GM23338 (cell line): ENCODE measurements at places on chromosomes 12 and 14.

DNA sequence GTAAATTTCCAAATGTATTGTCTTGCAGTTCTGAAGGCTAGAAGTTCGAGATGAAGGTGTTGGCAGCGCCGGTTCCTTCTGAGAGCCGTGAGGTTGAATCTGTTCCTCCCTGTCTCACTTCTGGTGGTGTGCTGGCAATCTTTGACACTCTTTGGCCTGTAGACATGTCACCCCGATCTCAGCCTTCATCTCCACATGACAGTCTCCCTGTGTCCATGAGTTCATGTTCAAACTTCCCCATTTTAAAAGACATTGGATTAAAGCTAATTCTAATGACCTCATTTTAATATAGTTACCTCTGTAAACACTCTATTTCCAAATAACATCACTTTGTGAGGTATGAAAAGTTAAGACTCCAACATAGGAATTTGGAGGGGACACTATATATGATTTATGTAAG is 4.1 kb upstream of the RBM19 start:
- H3K27me3 ChIP-seq = no peaks in the 10 kb centered on the region
- no peak overlapping the region for H3K4me3 ChIP-seq
- H3K27ac ChIP-seq = no peak overlapping the region
- DNase-seq = no peak
- no peaks in the 10 kb centered on the region for H3K36me3 ChIP-seq
- peaks cover 12% of the 10 kb centered on the region for H3K4me1 ChIP-seq

GRCh38 chr12:14968478-14968877 is 4.4 kb upstream of the PDE6H start:
- no peaks in the 10 kb centered on the region for H3K4me1 ChIP-seq
- H3K36me3 ChIP-seq = no peaks in the 10 kb centered on the region
- H3K4me3 ChIP-seq = no peak overlapping the region
- no peak for DNase-seq

DNA sequence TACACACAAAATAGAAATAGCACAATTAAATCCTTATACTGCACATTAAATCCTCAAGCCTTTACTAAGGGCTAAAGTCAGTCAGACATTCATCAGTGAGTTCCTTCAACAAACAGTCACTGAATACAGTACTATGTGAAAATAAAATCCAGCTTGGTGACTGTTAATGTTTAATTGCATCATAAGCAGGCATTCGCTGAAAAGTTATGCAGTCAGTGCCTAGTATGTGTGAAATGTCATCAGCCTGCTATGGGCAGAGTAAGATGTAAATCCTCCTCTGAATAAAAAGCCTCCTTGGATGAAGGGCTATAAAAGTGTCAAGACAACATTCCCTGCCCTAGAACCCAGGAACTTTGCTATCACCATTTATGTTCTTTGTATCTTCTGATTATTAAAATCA is 116.4 kb downstream of the PRICKLE1 start:
- H3K27ac ChIP-seq = no peak overlapping the region
- H3K4me1 ChIP-seq = peaks cover 52% of the 10 kb centered on the region
- H3K36me3 ChIP-seq = peaks cover 16% of the 10 kb centered on the region; the same call in 1 of the 2 replicates
- DNase-seq = no peak
- H3K27me3 ChIP-seq = no peaks in the 10 kb centered on the region

DNA sequence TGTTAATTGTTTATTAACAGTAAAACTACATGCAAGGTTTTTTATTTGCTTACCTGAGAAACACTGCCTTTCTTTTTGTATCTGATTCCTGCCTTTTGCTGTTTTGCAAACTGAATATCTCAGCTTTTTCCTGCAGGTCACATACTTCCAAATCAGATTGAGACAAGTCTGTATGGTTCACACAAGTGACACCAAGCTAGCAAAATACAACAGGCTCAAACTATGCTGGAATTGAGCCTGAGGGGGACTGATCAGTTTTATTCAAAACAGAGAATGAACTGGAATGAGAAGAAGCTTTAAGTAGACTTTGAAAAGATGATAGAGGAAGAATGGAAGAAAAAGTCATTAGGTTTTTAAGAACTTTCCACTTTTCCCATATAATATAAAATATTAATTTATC is 12.2 kb upstream of the CDK17 start:
- no peaks in the 10 kb centered on the region for H3K36me3 ChIP-seq
- H3K4me1 ChIP-seq = no peaks in the 10 kb centered on the region
- no peak overlapping the region for H3K4me3 ChIP-seq

GRCh38 chr14:66477567-66477966 is 8.6 kb upstream of the CCDC196 start:
- no peaks in the 10 kb centered on the region for H3K4me1 ChIP-seq
- no peak overlapping the region for H3K4me3 ChIP-seq
- H3K27me3 ChIP-seq = no peaks in the 10 kb centered on the region

GRCh38 chr14:85409481-85410210 is 120.3 kb upstream of the FLRT2 start:
- no peak overlapping the region for H3K4me3 ChIP-seq
- H3K27ac ChIP-seq = no peak overlapping the region
- DNase-seq = no peak
- H3K36me3 ChIP-seq = no peaks in the 10 kb centered on the region

GRCh38 chr14:22024137-22024536 is 350.5 kb upstream of the OR4E1 start:
- no peak for DNase-seq
- H3K4me1 ChIP-seq = no peaks in the 10 kb centered on the region
- no peaks in the 10 kb centered on the region for H3K27me3 ChIP-seq
- H3K27ac ChIP-seq = no peak overlapping the region
- no peak overlapping the region for H3K4me3 ChIP-seq

GRCh38 chr12:46933947-46934346 is 108.2 kb upstream of the SLC38A4 start:
- no peak overlapping the region for H3K4me3 ChIP-seq
- DNase-seq = peak; percentile 59
- H3K27me3 ChIP-seq = no peaks in the 10 kb centered on the region
- H3K27ac ChIP-seq = no peak overlapping the region
- no peaks in the 10 kb centered on the region for H3K4me1 ChIP-seq

DNA sequence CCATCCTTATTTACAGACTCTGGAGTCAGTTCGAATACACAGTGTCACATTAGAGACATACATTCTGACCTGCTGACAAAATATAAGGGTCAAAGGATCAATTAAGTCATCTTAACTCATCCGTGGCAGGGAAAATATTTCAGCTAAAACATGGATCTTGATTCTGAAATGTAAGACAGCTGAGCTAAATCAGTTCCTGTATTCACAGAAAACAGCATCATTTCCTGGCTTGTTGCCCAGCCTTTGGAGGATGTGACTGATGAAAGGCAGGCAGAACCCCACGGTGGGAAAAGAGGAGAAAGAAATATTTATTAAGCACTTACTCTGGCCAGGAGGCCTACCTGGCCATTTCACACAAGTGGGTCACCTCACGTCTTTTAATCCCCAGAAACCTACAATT is 101.9 kb downstream of the GAS2L3 start:
- no peaks in the 10 kb centered on the region for H3K36me3 ChIP-seq
- no peak for DNase-seq
- H3K27ac ChIP-seq = no peak overlapping the region
- H3K4me3 ChIP-seq = no peak overlapping the region
- no peaks in the 10 kb centered on the region for H3K4me1 ChIP-seq
- no peaks in the 10 kb centered on the region for H3K27me3 ChIP-seq

DNA sequence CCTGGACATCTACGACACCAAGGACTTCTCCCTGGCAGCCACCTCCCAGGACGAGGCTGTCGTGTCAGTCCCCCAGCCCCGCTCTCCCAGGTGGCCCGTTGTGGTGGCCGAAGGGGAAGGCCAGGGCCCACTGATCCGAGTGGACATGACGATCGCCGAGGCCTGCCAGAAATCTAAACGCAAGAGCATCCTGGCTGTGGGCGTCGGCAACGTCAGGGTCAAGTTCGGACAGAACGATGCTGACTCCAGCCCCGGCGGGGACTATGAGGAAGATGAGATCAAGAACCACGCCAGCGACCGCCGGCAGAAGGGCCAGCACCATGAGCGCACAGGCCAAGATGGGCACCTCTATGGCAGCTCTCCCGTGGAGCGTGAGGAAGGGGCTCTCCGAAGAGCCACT is 118.6 kb downstream of the SLC15A4 start:
- H3K4me1 ChIP-seq = no peaks in the 10 kb centered on the region
- no peaks in the 10 kb centered on the region for H3K36me3 ChIP-seq
- no peaks in the 10 kb centered on the region for H3K27me3 ChIP-seq
- DNase-seq = no peak

DNA sequence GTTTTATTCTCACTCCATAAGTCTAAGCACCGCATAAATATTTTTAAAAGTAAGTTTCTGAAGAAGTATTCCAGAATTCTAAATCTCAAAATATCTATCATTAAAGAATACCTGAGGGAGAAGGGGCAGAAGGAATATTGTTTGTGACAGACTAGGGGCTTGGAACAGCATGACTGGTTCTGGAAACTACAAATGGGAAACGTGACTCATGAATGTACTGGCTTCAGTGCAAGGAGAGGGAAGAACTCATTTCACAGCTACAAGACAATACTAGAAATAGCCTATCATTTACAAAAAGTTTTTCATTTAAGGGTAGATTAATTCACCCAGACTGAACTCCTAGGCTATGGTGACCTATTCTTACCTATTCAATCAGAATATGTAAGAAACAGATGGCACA is 121.3 kb downstream of the SLC25A21 start:
- H3K27ac ChIP-seq = no peak overlapping the region
- peaks cover 4% of the 10 kb centered on the region; the same call in 1 of the 2 replicates for H3K4me1 ChIP-seq
- no peaks in the 10 kb centered on the region for H3K27me3 ChIP-seq
- no peak overlapping the region for H3K4me3 ChIP-seq
- no peaks in the 10 kb centered on the region for H3K36me3 ChIP-seq

- H3K27me3 ChIP-seq = no peaks in the 10 kb centered on the region
- H3K4me1 ChIP-seq = peaks cover 15% of the 10 kb centered on the region
- H3K36me3 ChIP-seq = no peaks in the 10 kb centered on the region
- no peak overlapping the region for H3K27ac ChIP-seq
Observed at GRCh38 chr14:68333262-68333661, 459.6 kb downstream of the ZFP36L1 start.

- no peaks in the 10 kb centered on the region for H3K27me3 ChIP-seq
- H3K27ac ChIP-seq = no peak overlapping the region
- no peaks in the 10 kb centered on the region for H3K36me3 ChIP-seq
- H3K4me1 ChIP-seq = no peaks in the 10 kb centered on the region
Observed at GRCh38 chr12:124707316-124707715, 139.9 kb upstream of the NCOR2 start.

- no peaks in the 10 kb centered on the region for H3K36me3 ChIP-seq
- H3K4me1 ChIP-seq = no peaks in the 10 kb centered on the region
- no peak overlapping the region for H3K4me3 ChIP-seq
- H3K27ac ChIP-seq = no peak overlapping the region
- peak; percentile 62 for DNase-seq
Observed at GRCh38 chr14:61644834-61645233, 50.5 kb upstream of the HIF1A start.

DNA sequence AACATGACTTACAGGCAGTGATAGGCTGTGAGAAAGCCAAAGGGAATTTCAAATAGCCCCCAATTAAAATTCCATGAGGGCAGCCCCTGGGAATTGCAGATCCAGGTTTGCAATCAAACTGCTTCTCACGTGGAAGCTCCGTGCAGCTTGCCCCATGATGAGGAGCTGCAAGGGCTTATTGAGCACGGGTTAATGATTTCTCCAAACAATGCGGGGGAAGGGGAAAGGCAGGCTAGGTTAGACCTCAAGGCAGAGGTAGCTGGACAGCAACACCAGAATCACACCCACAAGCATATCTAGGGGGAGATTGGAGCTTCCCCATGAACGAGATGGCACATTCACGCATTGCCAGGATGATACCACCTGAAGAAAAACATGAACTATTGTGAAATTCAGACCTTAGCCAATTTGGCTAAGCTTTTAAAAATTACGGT is 5.0 kb upstream of the DUSP6 start:
- peaks cover 52% of the 10 kb centered on the region for H3K4me1 ChIP-seq
- peak overlapping the region; percentile 10; the same call in 1 of the 2 replicates for H3K4me3 ChIP-seq
- peaks cover 42% of the 10 kb centered on the region for H3K27me3 ChIP-seq
- H3K27ac ChIP-seq = no peak overlapping the region

GRCh38 chr12:59084511-59085375 is 164.4 kb upstream of the LRIG3 start:
- peak; percentile 21 for DNase-seq
- peak overlapping the region; percentile 5; the same call in 1 of the 2 replicates for H3K27ac ChIP-seq
- no peak overlapping the region for H3K4me3 ChIP-seq
- no peaks in the 10 kb centered on the region for H3K27me3 ChIP-seq
- H3K36me3 ChIP-seq = no peaks in the 10 kb centered on the region

GRCh38 chr12:20628226-20628787 is 66.8 kb upstream of the SLCO1C1 start:
- peaks cover 31% of the 10 kb centered on the region for H3K4me1 ChIP-seq
- H3K27ac ChIP-seq = peak overlapping the region; percentile 21
- H3K4me3 ChIP-seq = no peak overlapping the region
- H3K27me3 ChIP-seq = no peaks in the 10 kb centered on the region
- H3K36me3 ChIP-seq = no peaks in the 10 kb centered on the region

DNA sequence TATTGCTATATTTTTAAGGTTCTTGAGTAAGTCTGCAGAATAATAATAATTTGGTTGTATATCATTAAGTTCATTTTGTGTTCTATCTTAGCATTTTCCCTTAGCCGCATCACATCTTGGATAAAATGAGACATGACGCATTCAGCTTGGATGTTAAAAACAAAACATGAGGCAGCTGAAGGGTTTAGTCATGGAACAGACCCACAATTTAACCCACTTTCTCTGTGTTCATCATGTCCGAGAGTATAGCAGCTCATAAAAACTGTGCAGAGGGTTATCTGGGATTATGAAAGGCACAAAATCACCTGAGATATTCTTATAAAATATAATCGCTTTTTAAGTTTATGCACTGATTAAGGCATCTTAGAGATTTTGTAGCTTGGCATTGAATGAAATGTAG is 219.3 kb downstream of the TRHDE start:
- H3K4me1 ChIP-seq = no peaks in the 10 kb centered on the region
- 0 out of 2 replicates have a peak, but pooled peaks cover 4% of the 10 kb centered on the region for H3K36me3 ChIP-seq
- no peak for DNase-seq
- no peaks in the 10 kb centered on the region for H3K27me3 ChIP-seq

DNA sequence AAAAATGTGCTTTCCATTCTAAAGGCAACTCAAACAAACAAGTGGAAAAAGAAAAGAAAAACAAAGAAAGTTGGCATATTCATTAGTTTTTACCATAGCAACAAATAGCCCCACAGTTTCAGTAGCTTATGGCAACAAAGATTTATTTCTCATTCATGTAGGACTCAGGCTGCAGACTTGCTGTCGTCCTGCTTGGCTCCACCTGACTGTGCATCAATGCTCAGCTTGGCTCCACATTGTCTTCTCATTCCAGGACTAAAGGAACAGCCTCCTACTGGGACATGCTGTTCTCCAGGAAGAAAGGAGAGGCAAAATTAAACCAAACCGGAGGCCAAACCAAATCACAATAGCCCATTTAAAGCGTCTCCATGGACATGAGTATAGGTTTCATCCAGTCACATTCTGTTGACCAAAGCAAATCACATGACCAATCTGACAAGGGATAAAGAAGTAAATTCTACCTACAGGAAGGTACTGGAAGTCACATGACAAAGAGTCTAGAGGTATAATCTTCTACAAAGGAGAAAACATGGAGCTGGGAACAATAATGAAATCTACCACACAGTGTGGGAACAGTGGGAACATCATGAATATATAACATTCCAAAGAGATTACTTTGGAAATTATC is 222.5 kb downstream of the PIK3C2G start:
- no peak for DNase-seq
- H3K4me1 ChIP-seq = peaks cover 32% of the 10 kb centered on the region
- H3K27ac ChIP-seq = no peak overlapping the region
- no peaks in the 10 kb centered on the region for H3K27me3 ChIP-seq

GRCh38 chr14:102593825-102594137 is 1.3 kb downstream of the RCOR1 start:
- H3K4me3 ChIP-seq = peak overlapping the region; percentile 70
- peaks cover 19% of the 10 kb centered on the region for H3K4me1 ChIP-seq
- H3K27ac ChIP-seq = no peak overlapping the region
- no peaks in the 10 kb centered on the region; the same call in 1 of the 2 replicates for H3K36me3 ChIP-seq
- DNase-seq = no peak
- H3K27me3 ChIP-seq = no peaks in the 10 kb centered on the region

- DNase-seq = no peak
- H3K27ac ChIP-seq = peak within 1 kb of the TSS; percentile 99
- H3K4me1 ChIP-seq = peaks cover 53% of the 10 kb centered on the region
- peak within 1 kb of the TSS; percentile 90 for H3K4me3 ChIP-seq
Observed at GRCh38 chr14:74348241-74348734, at the start of gene VRTN. VRTN (plus strand) TSS chr14:74348471; CDS start chr14:74356784, 8,313 bp downstream.
